ENCODE measurements at places on chromosomes 1 and 21.

DNA sequence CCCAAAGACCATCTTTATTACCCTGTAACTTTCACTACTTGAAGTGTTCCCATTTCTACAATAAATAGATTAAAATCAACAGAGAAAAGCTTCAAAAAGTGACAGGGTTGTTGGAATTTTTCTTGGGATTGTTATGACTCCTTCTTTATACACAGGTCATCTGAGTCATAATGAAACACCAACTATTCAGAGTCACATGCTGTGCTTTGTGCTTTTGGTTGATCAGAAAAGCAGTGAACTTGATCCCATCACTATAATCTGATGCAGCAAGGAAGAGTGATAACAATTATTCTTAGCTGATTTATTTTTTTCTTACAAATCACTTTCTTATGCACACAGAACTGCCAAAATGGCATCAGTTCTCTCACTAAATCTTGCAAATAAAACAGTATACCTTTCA is 422.9 kb downstream of the PTBP2 start:
- no peak for DNase-seq

- no peak for DNase-seq
These were observed 7.8 kb downstream of the HHIPL2 start for GRCh38 chr1:222539951-222540597.

- no peak for DNase-seq
These were observed 115.5 kb upstream of the PAXBP1 start for GRCh38 chr21:32887026-32887425.

- DNase-seq, result no peak
These were observed 54.4 kb downstream of the SNRPE start for GRCh38 chr1:203915811-203916210.

DNA sequence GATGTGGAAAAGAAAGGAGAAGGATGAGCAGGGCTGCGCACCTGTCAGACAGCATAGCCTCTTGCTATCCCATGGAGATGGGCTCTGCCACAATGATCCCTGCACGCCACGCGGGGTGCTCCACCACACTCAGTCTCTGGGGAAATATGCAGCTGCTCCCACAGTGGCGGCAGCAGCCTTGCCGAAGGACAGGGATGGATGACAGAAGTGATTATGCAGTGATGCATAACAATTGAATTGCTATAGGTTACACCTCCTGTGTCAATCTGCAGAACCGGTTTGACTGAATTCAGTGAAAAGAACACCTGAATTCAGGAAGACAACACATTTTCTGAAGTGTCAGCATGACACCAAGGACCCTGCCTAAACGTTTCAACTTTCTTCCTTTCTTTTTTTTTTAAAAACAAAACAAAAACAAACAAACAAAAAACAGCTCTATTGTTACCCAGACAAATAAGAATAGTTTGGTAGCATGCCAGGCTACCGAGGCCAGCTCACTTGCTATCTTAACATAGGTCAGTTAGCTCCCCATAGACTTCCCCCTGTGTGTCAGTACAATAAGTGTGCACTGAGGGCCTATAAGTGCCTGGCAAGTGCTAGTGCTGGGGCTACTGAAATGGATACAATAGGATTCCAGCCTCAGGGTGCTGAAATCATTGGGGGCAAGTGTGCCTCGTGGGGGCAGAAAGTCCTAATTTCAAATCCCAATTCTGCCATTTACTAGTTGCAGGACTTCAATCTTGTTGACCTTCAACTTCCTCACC is 127.6 kb upstream of the LMO4 start:
- DNase-seq, result no peak

DNA sequence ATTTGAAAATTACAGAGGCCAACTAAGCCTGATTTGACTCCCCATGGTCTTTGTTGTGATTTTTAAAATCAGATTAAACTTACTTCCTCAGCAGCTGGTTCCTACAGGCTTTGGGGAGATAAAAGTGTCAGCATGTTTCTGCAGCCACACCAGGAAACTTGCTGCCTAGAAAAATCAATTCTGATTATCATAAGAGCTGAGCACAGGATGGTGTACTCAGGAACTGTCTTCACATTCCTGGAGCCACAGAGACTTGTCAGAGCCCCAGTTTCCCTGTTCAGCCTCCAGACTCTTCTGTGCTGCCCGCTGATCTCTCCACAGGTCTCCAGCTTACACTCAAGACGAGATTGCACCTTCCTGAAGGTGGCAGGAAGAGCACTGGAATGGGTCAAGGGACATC is 23.9 kb downstream of the RAB3B start:
- DNase-seq, result no peak

DNA sequence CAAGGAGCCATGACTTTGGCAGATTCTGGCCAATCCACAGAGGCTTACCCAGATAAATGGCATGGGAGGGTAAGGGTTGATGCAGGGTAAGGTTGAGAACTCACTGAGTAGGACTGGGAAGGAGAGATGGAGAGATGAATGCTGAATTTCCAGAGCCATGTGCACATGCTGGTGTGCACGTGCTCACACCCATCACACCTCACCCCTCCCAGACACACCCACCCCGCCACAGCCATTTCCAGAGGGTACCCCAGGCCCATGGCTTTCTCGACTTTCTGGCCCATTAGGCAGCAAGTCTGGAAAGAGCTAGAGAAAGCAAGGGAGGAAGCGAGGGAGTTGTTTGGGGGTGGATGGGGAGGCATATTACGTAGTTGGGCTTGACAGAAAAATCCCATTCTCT is 1.6 kb downstream of the CACNA1S start:
- no peak for DNase-seq

- DNase-seq, result no peak
These were observed 48.9 kb upstream of the SLC2A1 start for GRCh38 chr1:43007377-43008114.

DNA sequence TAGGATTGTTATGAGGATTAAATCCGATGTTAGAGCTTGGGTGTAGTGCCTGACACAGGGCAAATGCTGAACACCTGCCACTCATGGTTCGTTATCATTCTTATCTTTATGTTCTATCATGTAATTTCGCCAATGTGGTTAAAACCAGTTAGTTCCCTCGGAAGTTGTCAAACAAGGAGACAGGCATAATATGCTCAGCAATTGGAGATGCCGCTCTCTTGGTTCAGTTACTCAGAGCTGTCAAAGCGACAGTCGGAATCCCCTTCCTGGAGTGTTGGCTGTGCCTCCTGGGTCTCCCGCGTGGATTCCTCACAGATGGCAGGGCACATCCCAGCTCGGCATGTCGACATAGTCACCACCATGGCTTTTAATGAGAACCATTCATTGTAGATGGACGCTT is 192.2 kb downstream of the ROR1 start:
- DNase-seq, result no peak

- peak; percentile 74 for DNase-seq
These were observed 5.0 kb downstream of the JMJD4 start for GRCh38 chr1:227729881-227730629.

DNA sequence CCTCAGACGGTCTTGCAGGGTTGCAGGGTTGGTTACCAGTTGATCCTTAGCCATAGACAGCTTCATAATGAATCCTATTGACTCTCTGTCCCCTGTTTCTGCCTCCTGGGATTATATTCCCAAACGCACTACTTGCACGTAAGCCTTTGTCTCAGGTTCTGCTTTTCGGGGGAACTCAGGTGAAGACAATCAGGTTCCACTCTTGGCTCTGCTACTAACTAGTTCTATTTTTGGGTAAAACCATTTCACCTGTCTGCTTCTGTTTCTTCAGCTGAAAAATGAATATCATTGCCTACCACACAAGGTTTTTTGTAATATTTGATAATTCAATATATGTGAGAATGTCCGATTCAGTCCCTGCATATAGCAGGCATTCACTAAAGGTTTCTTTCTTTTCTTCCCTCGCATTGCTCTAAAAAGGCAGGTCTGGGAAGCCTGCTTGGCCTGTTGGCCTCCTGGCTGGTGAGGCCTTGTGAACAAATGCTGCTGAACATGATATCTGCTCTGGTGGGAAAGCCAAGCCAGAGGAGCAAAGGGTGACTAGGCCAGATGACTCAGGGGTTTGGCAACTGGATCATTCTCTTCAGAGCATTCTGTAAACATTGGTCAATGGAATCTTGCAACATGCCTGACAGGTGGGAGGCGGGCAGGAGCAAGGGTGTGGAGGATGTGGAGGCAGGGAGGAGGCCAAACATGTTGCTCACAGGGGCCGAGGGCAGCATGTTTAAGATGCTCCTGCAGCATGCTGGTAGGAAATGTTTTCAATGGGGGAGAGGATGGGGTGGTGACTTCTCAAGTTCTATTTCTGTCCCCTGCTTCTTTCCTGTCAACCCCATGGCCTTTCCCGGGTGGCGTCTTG is 23.8 kb downstream of the IER5 start:
- no peak for DNase-seq

DNA sequence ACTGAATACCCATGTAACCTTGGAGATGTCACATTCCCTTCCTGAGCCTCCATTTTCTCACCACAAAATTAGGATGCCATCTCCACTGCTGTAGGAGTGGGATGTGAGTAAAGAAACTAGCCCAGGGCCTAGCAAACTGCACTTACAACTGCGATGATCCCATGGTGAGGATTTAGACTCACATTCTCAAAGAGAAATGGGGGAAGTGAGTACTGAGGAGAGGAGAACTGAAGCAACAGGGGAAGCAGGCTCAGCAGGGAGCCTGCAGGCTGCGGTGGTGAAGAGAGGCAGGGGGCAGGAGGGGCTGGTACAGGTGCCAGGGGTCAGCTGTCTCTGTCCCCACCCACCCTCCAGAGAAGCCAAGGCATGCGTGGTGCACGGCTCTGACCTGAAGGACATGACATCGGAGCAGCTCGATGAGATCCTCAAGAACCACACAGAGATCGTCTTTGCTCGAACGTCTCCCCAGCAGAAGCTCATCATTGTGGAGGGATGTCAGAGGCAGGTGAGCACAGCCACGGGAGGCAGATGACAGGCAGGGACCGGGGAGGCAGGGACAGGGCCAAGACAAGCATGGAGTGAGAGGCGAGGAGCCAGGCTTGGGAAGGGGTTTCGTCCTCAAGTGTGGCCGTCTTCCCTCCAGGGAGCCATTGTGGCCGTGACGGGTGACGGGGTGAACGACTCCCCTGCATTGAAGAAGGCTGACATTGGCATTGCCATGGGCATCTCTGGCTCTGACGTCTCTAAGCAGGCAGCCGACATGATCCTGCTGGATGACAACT is 16.4 kb upstream of the ATP1A4 start:
- no peak for DNase-seq

DNA sequence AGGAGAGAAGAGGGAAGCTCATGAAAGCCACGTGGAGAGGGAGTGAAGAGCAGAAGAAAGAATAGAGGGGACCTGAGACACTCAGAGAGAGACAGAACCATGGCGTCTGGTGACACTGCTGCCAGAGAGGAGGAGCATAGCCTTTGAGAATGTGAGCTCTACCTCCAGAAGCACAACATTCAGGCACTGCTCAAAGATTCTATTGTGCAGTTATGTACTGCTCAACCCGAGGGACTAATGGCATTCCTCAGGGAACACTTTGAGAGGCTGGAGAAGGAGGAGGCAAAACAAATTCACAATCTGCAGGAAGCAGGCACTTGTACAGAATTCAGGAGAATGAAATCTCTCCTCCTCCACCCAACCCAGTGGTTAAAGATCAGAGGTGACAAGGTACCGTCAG is 45.1 kb downstream of the BTBD8 start:
- DNase-seq, result no peak

DNA sequence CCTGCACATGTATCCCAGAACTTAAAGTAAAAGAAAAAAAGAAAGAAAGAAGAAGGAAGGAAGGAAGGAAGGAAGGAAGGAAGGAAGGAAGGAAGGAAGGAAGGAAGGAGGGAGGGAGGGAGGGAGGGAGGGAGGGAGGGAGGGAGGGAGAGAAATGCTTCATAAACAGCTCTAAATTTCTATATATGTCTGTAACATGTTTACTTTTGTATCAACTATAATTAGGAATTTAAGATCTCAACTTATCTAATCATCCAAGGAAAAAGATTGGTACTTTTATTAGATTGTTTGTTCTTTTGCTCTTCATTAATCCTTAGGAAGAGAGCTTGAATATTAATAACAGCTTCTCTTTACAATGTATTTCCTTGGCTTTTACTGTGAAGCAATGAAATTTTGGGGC is 195.4 kb upstream of the PRMT6 start:
- no peak for DNase-seq

- no peak for DNase-seq
These were observed 12.0 kb downstream of the MAB21L3 start for GRCh38 chr1:116122955-116123757.

- DNase-seq, result no peak
These were observed 340.4 kb downstream of the USP25 start for GRCh38 chr21:16070207-16070651.

DNA sequence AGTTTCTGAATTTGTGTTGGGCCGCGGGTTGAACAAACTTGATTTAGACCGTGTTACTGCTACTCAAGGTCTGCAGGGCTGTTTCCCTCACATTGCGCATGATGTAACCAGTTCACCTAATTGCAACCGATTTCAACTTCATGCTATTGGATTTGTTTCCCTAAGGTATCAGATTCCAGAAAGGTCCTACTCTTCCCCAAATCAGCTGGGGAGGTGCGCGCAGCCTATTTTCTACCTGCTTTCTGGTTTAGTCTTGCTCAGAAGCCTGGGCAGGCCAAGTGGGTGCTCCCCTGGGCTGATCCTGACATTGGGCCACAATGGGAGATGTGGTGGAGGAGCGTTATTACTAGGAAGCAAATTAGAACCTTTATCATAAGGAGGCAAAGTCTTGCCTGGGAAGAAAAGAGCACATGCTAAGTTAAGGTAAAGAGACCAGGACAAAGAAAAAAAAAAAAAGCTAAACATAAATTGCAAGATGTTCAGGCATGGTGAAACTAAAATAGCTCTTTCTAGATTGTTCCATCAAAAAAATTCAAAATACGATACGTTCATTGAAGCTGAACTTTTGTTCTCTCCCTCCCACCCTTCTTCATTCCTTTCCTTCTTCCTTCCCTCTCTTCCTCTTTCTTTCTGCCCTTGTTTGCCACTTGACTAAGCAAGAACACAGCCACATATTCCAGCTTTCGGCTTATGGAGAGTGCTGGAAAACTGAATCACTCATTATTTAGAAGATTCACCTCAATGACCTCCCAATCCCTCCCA is 28.8 kb upstream of the TARBP1 start:
- no peak for DNase-seq

- DNase-seq, result peak; percentile 79
These were observed 12.0 kb upstream of the FCAMR start for GRCh38 chr1:206982216-206982615.

GRCh38 chr21:46187261-46187660 is 3.0 kb upstream of the SPATC1L start:
- DNase-seq, result no peak

DNA sequence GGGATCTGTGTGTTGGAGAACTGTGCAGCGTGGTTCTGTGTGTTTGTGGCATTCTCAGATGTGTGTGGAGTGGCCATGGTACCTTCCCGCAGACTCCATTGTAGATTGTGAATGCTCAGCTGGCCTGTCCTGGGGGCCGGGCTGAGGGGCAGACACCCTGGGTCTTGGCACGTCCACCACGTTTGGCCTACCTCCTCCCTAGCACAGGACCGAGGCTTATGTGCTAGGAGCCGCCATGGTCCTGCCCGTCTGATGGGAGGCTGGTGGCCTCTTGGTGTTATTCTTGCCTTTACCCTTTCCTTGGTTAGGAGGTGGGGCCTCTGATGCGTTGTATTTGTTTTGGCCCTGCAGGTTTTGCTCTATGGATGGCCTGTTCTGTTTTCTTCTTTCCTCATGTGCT is 25.1 kb downstream of the SNAP47 start:
- no peak for DNase-seq

GRCh38 chr1:172670316-172670715 is 11.4 kb downstream of the FASLG start:
- DNase-seq, result peak; percentile 62

GRCh38 chr1:169877800-169878491 is 15.8 kb downstream of the SCYL3 start:
- DNase-seq, result no peak

- no peak for DNase-seq
These were observed 9.5 kb downstream of the EPHA8 start for GRCh38 chr1:22572818-22573217.

All from activated CD8-positive, alpha-beta T cell treated with anti-CD3 and anti-CD28 coated beads for 36 hours (primary cell).